ENCODE measurements at places on chromosomes 5 and 9.

DNA sequence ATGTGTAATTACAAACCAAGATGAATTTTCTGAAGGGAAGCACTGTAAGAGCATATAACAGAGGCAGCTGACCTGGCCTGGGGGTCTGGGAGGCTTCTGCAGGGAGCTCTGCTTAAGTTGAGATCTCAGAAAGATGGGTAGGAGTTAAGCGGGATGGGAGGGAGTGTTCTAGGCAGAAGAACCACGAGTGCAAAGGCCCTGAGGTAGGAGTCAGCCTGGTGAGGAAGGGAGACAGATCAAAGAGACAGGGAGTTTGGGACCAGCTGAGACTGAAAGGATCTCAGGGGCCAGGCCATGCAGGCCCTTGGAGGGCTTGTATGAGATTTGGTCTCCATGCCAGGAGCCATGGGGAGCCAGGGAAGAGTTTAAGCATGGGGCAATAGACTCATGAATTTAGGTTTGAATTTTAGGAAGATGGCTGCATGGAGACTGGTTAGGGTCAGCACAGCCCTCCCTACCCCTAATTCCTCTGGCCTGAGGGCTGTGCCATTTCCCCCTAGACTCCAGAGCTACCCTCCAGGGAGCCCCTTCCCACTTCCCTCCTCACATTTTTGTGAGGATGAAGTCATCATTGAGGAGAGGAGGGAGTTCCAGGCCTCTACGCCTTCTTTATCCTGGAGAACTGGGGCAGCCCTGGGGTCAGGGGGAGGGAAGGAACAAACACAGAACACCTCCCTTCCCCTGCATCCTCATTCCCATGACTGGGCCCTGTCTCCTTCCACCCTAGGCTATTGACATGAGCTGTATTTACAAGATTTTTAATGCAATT is 4.8 kb upstream of the ARAP3 start:
- DNase-seq = no peak

DNA sequence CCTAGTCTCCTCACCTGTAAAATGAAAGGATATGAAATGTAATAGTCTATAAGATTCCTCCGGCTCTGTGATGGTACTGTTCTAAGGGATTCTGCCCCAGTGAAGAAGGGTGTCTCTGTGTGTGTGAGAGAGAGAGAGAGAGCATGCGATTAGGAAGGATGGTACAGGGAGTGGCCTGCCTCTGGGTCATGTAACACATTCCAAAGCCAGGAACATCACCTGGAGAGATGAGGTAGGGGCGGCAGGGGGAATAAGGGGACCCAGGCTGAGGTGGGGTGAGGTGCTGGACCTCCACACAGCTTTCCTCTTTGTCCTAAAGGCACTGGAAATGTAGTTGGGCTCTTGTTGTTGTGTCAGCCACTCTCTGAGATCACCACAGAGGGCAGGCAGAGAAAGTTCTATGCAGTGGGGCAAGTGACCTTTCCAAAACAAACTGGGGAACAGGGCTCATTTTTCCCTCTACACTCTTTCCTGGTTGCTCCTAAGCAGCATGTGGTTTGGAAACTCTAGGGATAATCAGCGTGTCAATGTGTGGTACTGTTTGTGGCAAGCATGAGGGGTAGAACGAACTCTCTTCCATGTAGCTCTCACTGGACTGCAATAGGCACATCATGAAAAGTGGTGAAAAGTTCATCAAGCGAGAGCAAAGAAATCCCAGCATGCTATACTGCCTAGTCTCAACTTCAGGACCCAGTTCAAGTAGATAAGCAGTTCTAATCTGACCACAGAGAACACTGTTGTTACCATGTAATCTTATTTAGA is 65.0 kb downstream of the SEMA6A start:
- DNase-seq = no peak

DNA sequence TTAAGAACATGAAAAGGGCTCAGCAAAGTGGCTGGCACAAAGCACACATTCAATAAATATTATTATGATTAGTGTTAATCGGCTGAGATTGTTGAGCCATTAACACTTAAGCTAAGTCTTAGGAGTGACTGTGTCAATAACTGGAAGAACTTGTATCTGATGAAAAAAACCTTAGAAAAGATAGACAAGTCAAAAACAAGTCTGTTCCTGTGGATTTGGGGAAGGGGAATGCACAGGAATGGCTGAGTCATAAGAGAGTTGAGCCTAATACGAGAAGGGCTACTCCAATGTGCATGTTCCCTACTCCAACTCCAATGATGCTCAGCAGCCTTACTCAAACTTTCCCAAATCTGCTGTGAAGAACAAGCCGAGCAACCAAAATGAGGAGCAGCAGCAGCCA is 53.9 kb downstream of the MED27 start:
- no peak for DNase-seq

DNA sequence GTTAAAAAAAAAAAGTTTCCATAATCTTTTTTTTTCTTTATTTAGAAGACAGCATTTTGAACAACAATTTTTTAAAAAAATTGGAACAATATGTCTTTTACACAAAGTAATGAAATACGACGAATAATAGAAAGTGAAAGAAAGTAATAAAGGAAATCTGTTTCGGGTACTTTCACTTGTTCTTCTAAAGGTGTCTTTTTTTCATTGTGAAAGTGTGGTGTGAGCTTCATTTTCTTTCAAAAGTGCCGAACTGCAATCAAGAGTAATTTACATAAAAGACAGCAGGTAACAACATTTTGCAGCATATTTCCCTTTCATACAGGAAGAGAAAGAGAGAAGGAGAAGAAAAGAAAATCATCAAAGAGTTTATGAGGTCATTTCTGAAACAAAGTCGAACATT is 159.7 kb upstream of the CDH12 start:
- DNase-seq = no peak

DNA sequence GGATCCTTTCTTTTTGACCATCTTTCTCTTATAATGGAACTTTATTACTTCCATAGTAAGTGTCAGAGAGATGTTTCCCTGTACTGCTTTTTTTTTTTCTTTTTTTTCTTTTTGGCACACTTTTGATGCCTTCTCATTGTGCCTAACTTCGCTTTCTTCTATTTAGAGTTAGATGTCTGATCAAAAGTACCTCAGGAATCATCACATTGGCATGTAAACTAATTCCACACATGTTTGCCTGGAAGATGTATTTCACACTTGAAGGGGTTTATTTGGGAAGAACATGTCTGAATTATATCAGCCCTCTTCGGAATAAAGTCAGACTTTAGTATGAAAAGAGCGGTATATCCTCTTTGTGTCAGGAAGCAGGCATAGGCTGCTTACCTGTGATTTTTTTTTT is 35.1 kb downstream of the SMARCA2 start:
- no peak for DNase-seq

DNA sequence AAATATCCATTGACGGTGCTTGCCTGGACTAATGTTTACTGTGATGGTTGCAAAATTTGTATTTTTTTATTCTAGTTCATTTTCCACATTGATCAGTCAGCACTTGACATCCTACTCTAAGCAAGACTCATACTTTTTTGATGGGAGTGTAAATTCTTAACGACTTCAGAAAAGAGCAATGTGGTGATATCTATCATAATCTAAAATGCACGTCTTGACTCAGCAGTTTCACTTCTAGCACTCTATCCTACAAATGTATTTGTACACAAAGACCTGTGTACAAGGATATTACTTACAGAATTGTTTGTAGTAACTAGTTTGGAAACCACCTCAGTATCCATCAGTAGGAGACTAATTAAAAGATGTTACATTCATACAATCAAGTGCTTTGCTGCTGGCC is 24.0 kb downstream of the NAA35 start:
- DNase-seq = no peak

- DNase-seq = no peak
These were observed 471.2 kb upstream of the ACTBL2 start for GRCh38 chr5:57953792-57954191.

DNA sequence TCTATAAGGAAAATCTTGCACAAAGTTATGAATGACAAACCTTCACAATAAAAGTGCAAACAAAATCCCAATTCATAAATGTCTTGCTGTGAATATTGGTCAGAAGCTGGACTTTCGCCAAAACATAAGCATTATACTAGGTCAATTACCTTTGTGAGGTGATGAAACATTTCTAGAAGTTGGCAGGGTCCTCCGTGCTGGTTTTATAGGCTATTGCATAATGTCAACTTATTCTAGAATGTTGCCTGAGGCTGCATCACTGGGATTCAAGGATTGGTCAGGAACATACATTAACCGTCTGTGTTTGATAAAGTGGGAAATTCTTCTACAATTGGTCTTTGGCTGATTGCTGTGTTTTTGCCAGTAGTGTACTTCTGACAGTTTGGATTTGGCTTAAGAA is 49.8 kb upstream of the PALM2AKAP2 start:
- DNase-seq = no peak

- DNase-seq = no peak
These were observed 31.0 kb upstream of the NR3C1 start for GRCh38 chr5:143434261-143435209.

GRCh38 chr9:113636165-113636564 is 172.6 kb downstream of the RGS3 start:
- DNase-seq = no peak

GRCh38 chr5:157713830-157714595 is 17.2 kb upstream of the THG1L start:
- no peak for DNase-seq

Measured in KBM-7 (cell line).